Activated T-cell treated with anti-CD3 and anti-CD28 coated beads, Interleukin-2, amount 50 U/mL, for 72 hours (primary cell): ENCODE measurements at places on chromosomes 4 and X. TPM values are rescaled to one million over a fixed set of nuclear protein-coding genes. Genes with fewer than 3 reads are reported as not detected.

The PAGE2 gene
- total RNA-seq, result not detected

DNA sequence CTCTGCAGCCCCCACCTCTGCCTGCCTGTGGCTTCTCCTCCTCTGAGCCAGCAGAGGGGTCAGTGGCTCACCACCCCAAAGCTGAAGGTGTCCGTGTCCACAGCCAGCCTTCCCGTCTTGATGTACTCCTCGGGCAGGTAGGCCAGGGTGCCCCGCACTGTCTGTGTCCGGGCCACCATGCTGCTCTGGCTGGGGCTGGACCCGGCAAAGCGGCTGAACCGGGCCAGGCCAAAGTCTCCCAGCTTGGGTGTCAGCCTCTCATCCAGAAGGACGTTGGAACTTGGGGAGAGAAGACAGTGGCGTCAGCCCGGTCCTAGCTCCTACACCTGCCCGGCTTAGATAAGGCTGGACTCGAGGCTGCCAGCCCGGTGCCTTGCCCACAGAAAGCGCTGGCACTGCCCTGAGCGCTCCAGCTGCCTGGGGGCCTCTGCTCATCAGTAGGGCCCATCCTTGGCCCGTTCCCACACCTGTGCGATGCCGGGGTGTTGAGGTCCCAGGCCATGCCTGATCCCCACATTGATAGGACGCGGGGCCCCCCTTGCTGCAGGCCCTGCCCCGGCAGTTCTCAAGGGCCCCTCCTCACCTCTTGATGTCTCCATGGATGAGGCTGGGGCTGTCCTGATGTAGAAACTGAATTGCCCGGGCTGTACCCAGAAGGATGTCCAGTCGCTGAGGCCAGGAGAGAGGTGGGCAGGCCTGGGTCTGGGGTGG is 3.2 kb downstream of the IRAK1 start:
- no peaks in the 10 kb centered on the region for H3K36me3 ChIP-seq
- no peak for DNase-seq
- no peak overlapping the region for H3K4me3 ChIP-seq
- peaks cover 5% of the 10 kb centered on the region for H3K27me3 ChIP-seq

DNA sequence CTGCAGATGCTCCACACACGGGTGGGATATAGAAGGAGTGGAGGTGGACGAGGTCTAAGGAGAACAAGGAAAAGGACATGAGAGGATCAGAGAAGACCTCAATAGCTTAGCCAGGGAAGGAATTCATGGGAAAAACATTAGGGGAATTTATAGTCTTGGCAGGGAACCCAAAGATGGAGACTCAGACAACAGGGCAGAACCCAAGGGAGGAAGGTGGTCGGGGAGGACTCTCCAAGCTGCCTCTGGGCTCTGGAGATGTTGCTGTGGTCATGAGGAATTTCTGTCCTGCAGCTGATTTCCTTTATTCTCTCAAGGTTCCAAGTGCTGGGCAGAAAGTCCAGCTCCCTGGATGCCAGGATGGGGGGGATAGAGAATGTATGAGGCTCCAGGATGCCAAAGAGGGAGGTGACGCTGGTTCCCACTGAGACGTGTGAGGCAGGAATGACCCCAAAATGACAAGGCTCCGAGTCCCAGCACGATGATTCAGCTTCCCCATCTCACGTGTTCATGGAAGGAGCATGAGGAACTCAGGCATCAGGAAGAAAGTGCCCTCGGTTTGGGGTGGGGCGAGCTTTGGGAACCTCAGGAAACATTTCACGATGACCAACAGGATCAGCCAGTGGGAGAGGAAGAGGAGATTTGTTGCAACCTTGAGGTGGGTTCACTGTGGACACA is 57.0 kb upstream of the PPP2R3B start:
- no peaks in the 10 kb centered on the region for H3K4me1 ChIP-seq
- no peaks in the 10 kb centered on the region for H3K27me3 ChIP-seq
- DNase-seq, result no peak
- no peak overlapping the region for H3K4me3 ChIP-seq

The PIR gene
- total RNA-seq, result 0.46 TPM

DNA sequence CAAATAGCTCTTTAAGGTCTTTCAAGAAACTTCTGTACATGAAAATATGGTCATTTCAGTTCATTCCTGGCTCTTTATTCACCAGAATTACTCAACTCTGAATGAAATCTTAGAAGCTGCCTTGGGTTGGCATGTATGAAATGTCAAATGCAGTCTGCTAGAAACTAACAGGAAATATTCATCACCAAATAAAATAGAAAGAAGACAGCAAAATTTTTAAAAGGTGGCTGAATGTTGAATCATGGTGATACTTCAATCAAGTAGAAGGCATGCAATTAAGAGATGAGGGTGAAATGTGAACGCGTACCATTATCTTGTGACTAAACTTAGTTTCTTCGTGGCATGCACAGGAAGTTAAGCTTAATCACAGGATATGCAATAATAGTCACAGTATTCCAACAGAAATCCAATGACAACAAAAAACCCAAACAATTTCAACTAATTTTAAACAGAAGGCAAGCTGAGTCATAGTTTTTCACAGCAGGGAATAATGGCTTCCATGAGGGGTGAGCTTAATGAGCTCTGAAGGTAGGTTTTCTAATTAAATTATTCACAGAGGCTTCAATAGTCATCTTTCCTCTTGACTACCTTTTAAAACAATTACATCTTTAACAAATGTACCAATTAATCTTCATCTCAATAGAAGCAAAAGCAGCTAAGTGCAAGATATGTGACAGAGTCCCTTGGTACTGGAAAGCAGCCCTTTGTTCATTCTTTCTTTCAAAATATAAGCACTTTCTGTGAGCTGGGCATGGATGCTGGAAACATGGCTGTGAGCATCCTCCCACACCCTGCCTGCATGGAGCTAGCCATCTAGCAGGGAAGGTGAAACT is 44.5 kb downstream of the SCFD2 start:
- H3K4me3 ChIP-seq, result peak overlapping the region; percentile 49
- no peaks in the 10 kb centered on the region for H3K36me3 ChIP-seq
- H3K4me1 ChIP-seq, result peaks cover 17% of the 10 kb centered on the region
- no peak overlapping the region for H3K27ac ChIP-seq
- no peak for DNase-seq
- H3K27me3 ChIP-seq, result no peaks in the 10 kb centered on the region

GRCh38 chrX:120477453-120477852 is 8.4 kb upstream of the LAMP2 start:
- DNase-seq, result no peak
- H3K27ac ChIP-seq, result no peak overlapping the region
- H3K27me3 ChIP-seq, result peaks cover 9% of the 10 kb centered on the region
- H3K4me1 ChIP-seq, result no peaks in the 10 kb centered on the region

- no peak for DNase-seq
- no peak overlapping the region for H3K4me3 ChIP-seq
- H3K27me3 ChIP-seq, result peaks cover 9% of the 10 kb centered on the region
Measured at GRCh38 chr4:119207051-119207450, 5.5 kb upstream of the USP53 start.

The HMX1 gene
- total RNA-seq, result not detected

The DSPP gene
- not detected for total RNA-seq

DNA sequence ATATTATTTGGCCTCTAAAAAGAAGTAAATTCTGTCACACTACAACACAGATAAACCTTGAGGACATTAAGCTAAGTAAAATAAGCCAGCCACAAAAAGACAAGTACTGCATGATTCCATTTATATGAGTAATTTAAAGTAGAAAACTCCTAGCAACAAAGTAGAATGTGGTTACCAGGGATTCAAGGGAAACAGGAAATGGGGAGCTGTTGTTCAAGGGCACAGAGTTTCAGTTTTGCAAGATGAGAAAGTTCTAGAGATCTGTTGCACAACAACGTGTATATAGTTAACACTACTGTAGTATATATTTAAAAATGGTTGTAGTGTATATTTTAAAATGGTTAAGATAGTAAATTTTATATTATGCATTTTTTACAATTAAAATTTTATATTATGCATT is 25.4 kb downstream of the SEC31A start:
- peaks cover 10% of the 10 kb centered on the region for H3K36me3 ChIP-seq
- H3K4me3 ChIP-seq, result peak overlapping the region; percentile 1
- peak; percentile 24 for DNase-seq
- H3K27me3 ChIP-seq, result no peaks in the 10 kb centered on the region
- H3K27ac ChIP-seq, result no peak overlapping the region

- no peak overlapping the region for H3K4me3 ChIP-seq
- no peak for DNase-seq
- no peaks in the 10 kb centered on the region for H3K36me3 ChIP-seq
- H3K27ac ChIP-seq, result no peak overlapping the region
- H3K4me1 ChIP-seq, result no peaks in the 10 kb centered on the region
- H3K27me3 ChIP-seq, result peaks cover 4% of the 10 kb centered on the region
Measured at GRCh38 chrX:27968878-27969277, 12.4 kb downstream of the DCAF8L1 start.

The MAMLD1 gene
- 3.4 TPM for total RNA-seq

DNA sequence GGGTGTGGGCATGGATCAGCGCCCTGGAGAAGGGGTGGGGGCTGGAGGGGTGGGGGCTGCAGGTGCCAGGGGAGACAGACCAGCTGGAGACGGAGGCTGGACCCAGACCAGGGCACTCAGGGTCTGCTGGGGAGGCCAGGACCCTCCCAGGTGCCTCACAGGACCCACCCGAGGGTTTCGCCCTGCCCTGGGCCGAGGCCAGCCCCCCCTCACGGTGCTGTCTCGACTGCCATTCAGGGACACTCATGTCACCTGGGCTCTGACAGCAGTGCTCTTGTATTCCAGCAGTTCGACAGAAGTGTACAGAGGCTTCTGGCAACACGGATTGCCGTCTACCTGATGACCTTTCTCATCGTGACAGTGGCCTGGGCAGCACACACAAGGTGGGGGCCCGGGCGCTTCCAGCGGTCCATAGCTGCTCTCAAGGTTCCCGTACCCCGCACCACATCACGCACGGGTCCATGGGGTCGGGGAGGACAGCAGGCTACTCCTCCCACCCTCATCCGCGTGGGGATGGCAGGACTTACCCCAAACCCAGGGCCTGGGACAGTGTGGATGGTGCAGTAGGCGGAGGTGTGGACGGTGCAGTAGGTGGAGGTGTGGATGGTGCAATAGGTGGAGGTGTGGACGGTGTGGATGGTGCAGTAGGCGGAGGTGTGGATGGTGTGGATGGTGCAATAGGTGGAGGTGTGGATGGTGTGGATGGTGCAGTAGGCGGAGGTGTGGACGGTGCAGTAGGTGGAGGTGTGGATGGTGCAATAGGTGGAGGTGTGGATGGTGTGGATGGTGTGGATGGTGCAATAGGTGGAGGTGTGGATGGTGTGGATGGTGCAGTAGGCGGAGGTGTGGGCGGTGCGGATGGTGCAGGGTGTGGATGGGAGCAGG is 18.1 kb downstream of the TMEM175 start:
- no peak overlapping the region for H3K27ac ChIP-seq
- no peaks in the 10 kb centered on the region for H3K27me3 ChIP-seq
- no peaks in the 10 kb centered on the region for H3K36me3 ChIP-seq
- no peak overlapping the region for H3K4me3 ChIP-seq
- no peak for DNase-seq

DNA sequence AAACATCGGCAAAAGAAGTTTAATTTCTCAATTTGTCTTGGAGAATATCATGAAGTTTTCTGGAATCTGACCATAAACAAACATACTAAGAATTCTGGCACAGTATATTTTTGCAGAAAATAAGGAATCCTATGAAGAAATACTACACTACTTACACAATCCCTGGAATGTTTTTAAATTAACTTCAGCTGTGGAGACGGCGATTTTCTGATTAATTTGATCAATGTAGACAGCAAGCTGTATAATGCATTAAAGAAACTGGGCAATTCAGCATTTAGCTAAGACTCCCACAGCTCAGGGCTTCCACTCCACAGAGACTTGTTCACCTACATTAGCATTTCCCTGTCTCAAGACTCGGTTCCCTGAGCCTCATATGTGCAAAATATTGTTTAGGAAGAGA is 12.2 kb downstream of the EGFL6 start:
- no peaks in the 10 kb centered on the region for H3K36me3 ChIP-seq
- H3K27me3 ChIP-seq, result peaks cover 58% of the 10 kb centered on the region
- H3K4me3 ChIP-seq, result no peak overlapping the region
- H3K4me1 ChIP-seq, result no peaks in the 10 kb centered on the region
- H3K27ac ChIP-seq, result no peak overlapping the region
- DNase-seq, result no peak

GRCh38 chr4:6938647-6939271 is 29.1 kb downstream of the TBC1D14 start:
- peaks cover 73% of the 10 kb centered on the region for H3K4me1 ChIP-seq
- peaks cover 5% of the 10 kb centered on the region for H3K36me3 ChIP-seq
- no peak overlapping the region for H3K27ac ChIP-seq
- H3K4me3 ChIP-seq, result no peak overlapping the region
- no peak for DNase-seq

The KIF4A gene
- total RNA-seq, result 26.4 TPM
